BE2C (cell line): ENCODE measurements at places on chromosomes 13 and 19.

DNA sequence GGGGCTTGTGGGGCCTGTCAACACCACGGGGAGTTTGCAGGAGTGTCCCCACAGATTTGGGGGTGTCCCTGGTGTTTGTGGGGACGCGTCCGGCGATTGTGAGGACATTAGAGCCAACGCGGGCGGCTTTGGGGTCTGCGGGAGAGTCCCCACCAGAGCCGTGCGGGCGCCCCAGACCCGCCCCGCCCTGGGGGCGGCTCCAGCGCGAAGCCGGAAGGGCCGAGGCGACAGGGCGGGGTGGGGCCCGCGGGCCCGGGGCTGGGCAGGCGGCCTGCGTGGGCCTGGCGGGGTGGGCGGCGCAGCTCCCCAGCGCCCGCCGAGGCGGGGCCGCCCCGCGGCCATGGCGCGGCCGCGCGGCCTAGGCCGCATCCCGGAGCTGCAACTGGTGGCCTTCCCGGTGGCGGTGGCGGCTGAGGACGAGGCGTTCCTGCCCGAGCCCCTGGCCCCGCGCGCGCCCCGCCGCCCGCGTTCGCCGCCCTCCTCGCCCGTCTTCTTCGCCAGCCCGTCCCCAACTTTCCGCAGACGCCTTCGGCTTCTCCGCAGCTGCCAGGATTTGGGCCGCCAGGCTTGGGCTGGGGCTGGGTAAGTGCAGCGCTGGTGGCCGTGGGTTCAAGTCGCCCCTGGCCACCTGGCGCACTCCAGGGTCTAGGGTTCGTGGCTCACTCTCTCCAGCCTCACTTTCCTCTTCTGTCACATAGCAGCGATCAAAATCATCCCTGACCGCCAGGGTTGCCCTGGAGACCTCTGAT, 10.3 kb downstream of the PDE4A start:
- peak; percentile 56 for DNase-seq

DNA sequence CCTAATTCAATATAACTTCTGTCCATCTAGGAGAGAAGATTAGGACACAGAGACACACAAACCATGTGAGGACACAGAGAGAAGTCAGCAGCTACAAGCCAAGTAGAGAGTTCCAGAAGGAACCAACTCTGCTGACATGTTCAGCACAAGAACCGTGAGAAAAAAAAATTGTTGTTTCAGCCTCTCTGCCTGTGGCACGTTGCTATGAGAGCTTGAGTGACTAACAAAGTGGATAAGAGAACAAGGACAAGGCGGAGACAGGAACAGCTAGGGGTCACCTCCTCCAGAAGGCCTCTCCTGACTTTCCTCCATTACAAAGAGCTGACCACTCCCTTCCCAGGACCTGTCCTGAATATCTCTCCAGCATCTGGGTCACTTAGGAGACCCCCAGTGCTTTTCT, 5.6 kb upstream of the SIGLEC12 start:
- DNase-seq, result no peak

GRCh38 chr13:100274942-100275506, 186.1 kb downstream of the PCCA start:
- DNase-seq, result no peak

GRCh38 chr13:67642657-67643056, 412.5 kb upstream of the PCDH9 start:
- no peak for DNase-seq

DNA sequence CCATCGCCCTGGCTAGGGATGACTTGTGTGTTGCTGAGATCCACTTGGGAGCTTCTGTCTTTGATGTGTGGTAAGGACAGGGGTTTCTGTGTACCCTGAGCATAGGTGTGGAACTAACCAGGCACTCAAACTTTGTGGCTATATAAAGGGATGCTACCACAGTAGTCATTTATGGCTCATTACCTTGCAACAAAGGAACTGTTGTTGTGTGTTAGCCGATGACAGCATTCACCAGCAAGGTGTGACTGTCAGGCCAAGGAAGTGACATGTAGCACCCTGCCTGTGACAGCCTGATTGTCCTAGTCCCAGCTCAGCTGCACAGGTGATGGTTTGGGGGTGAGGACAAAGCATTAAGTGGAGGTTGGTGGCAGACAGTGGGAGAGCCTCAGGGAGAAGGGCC, 73.6 kb downstream of the COG3 start:
- no peak for DNase-seq

DNA sequence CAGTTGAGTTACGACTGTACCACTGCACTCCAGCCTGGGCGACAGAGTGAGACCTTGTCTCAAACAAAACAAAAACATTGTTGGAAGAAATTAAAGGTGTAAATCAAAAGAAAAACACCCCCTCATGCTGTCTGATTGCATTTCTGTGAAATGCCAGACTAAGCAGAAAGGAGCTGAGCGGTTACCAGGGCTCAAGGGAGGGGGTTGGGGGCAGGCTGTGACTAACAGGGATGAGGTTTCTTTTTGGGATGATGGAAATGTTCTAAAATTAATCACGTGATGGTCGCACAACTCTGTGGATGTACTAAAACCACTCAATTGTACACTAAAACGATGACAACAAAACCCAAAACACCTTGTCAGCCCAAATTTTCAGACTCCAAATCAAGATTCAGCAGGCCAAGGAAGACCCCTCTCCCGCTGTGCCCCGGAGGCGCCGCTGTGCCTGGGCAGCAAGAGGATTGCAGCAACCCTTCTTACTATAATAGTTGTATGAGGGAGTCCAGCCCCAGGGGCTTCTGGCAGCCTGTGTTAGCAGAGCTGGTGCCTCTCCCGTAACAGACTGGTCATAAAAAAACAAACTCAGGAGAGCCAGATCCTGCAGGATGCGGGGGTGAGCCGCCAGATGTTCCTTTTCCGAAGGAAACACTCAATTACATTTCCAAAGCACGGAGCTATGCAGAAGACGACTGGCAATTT, 20.9 kb downstream of the CAPS start:
- peak; percentile 90 for DNase-seq

DNA sequence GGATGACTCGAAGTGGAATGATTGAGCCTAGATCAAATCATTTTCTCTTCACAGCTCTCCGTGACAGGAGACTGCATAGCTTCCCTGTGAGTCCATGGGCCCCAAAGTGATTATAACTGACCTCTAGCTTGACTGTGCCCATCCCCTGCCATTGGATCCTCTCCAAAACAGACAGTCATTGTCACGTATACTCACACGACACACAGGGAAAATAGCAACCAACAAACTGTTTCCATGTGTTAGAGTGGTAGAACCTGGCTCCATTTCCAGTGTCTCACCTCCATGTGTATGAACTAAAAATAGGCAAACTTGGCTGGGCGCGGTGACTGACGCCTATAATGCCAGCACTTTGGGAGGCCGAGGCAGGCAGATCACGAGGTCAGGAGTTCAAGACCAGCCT, 48.8 kb upstream of the NPAS1 start:
- DNase-seq, result no peak

DNA sequence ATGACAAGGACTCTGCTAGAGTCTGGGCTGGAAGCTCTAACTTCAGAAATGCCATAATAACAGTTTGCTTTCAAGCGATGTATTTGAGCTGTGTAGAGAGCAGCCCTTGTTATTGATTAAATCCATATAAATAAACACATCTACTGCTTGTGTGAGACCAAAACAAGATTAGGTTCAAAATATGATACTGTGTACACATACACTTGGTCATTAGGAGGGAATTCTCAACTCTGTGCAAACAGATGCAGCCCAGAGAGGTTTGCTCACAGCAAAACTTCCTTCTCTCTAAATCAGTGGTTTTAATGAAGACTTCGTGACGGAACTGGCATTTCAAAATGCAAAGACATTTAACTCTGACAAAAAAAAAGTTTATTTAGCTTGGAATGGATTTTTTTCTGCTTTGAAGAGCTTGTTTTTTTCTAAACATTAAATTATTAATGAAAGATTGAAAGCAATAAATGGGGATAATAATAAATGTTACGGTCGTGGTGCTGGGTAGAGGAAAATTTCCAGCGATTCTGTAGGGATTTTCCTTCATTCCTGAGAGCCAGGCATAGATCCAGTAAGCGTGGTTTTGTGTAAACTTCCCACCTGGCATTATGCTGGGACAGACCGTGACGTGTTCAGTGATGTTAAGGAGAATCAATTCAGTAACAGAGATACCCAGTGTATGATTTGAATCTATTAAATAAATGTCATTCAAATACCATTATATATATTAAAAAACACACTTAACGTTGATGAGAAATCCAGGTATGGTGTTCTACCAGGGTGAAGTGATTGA, 213.7 kb downstream of the TEX29 start:
- no peak for DNase-seq

DNA sequence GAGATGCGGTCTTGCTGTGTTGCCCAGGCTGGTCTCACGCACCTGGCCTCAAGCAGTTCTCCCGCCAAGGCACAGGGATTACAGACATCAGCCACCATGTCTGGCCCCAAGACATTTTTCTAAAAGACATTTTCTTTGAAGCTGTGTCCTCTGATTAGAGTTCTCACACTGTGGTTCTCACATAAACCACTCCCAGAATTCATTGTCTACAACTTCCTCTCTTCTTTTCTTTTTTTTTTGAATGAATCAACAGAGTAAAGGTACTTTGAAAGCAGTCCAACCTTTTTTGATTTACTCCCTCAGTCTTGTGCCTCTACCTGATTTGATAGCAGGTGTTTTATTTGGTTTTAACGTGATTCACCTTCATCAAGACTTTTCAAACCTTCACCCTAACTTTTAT, 14.3 kb upstream of the SHD start:
- DNase-seq, result no peak

DNA sequence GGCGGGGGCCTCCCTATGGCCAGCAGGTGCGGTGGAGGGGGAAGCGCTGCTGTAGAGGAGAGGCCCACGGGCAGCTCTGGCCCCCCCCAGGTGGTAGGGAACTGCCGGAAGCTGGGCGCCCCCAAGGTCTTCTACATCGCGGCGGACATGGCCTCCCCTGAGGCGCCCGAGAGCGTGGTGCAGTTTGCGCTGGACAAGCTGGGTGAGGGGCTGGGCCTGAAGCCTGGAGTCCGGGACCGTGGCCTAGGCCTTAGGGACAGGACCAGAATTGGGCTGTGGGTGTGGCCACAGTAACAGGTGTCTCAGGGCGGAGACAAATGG, 3.8 kb upstream of the RPL36 start:
- DNase-seq, result no peak

DNA sequence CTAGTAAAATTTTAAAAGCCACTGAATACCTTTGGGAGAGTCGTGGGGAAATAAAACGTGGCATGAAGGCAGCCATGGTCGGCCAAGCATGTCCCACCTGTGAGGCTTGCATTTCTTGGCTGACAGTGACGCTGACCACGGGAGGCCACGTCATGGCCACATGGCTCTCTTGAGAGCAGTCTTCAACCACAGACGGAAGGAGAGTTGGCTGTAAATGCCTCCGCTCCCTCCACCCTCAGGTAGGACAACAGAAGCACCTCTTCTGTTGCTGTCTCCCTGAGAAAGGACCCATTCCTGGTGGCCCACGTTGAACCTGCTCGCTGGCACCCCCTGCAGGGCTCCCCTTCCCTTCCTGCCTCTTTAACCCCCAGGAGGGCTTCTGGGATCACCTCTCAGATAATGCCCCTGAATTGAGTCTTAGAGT, 10.6 kb upstream of the LRRC25 start:
- DNase-seq, result peak; percentile 58

DNA sequence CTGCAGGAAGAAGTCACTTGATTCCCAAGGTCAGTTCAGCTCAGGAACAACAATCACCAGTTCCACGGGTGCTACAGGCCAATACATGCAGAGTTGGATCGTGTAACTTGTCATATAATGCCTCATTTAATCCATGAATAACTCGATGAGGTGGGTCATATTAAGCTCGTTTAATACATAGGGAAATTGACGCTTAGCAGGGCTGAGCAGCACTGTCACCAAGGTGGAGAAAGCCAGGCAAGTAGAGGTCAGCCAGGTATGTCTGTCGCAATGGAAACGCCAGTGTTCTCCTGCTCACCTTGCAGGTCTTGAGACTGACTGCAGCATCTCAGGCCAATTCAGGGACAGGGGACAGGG, 52.3 kb downstream of the CCDC70 start:
- DNase-seq, result no peak

DNA sequence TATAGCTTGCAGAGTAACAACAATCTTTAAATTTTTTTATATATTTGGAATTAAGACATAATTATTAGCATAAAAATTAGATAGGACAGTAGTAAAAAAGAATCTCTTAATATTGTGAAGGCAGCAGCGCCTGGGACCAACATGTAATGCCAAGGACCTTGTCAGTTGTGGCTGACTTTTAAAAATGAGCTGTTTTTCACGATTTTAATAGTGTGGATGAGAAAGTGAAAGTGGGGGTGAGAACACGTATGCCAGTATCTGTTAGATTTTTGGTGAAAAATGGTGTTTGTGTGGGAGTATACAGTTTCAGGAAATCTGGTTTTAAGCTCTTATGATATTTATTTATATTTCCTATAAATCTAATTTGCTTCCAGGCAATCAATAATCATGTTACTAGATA, 125.2 kb downstream of the LMO7 start:
- no peak for DNase-seq

DNA sequence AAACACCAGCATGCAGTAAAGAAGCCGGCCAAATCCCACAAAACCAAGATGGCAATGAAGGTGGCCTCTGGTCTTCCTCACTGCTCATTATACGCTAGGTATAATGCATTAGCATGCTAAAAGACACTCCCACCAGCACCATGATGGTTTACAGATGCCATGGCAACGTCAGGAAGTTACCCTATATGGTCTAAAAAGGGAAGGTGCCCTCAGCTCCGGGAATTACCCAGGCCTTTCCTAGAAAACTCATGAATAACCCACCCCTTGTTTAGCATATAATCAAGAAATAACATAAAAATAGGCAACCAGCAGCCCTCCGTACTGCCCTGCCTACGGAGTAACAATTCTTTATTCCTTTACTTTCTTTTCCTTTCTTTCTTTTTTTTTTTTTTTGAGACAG, 21.1 kb upstream of the PLEKHF1 start:
- DNase-seq, result no peak

DNA sequence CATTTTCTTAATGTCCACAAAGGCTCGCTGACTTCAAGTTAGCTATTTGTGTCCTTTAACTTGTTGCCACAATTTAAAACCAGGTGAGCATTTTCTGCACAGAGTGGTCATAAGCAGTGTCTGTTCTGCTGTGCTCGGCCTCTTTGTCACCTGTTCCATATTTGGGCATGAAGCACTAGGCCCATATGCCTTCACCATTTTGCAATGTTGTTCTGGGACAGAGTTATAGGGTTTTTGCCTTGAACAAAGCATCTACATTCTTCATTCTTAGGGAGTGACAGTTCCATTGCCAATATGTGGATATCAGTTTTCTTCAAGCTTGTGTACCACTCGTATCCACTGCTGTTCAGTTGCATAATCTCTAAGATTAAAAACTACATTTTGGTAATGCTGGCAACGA, 56.1 kb downstream of the LRCH1 start:
- DNase-seq, result no peak
